ENCODE measurements at places on chromosomes 5 and 9.

DNA sequence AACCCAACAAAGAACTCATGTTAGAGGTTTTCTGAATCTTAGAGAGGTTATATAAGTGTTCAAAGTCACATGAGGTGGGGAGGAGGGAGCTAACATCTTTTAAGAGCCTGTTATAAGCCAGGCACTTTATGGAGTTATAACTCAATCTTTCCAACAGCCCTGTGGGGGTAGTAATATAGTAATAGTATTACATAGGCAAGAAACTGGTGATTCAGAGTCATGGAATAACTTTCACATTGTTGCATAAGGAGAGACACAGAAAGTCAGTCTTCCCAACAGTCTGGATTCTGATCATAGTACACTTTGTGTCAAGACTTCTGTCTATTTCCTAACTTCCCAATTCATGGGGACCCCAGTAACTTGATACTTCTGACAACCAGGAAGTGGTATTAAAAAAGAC is 89.2 kb downstream of the ACER2 start:
- H3K4me1 ChIP-seq, result peaks cover 3% of the 10 kb centered on the region
- peaks cover 28% of the 10 kb centered on the region for H3K27me3 ChIP-seq
- H3K27ac ChIP-seq, result no peak overlapping the region
- no peak for DNase-seq
- H3K4me3 ChIP-seq, result no peak overlapping the region
- no peaks in the 10 kb centered on the region for H3K36me3 ChIP-seq

DNA sequence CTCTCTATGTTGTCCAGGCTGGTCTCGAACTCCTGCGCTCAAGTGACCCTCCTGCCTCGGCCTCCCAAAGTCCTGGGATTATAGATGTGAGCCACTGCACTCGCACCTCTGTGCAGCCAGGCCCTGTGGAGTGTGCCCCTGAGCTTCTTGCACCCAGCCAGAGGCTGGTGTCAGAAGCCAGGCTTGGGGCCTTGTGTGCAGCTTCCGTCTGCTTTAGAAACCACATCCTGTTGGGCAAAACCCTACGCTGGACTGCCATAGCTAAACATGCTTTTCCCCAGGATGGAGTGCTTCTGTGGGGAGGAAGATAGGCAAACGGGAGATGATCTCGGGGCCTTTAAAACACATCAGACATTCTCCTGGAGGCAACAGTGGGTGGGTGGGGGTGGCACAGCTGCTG is 40.1 kb downstream of the PRRT1B start:
- no peaks in the 10 kb centered on the region for H3K27me3 ChIP-seq
- peaks cover 17% of the 10 kb centered on the region for H3K36me3 ChIP-seq
- no peak overlapping the region for H3K27ac ChIP-seq
- no peak for DNase-seq
- no peak overlapping the region for H3K4me3 ChIP-seq

GRCh38 chr5:170278611-170279458 is 18.7 kb downstream of the LCP2 start:
- H3K27ac ChIP-seq, result no peak overlapping the region
- peaks cover 8% of the 10 kb centered on the region for H3K4me1 ChIP-seq

DNA sequence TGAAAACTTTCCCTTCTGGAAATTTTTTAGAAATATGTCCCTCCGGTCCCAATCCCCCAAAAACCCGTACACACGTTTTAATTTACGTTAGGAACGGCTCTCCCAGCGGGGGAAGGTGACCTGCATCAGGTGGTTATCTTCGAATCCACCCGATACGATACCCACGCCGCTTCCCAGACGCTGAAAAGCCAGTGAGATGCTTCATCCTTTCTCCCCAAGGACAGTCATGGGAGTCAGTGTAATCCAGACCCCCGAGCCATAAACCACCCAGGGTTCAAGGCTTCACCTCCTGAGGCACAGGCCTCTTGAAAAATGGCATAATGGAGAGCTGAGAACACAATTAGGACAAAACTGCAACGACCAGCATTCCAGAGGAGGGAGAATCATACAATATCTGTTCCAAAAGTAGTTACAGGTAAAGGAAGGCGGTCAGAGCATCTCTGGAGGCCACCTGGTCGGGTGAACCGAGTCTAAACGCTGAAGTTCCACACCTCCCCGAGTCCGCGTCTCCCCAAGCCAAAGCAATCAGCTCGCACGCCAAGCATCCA is 857 bp downstream of the FAM169A start:
- H3K27me3 ChIP-seq, result peaks cover 26% of the 10 kb centered on the region
- H3K27ac ChIP-seq, result peak overlapping the region; percentile 99
- no peak for DNase-seq

DNA sequence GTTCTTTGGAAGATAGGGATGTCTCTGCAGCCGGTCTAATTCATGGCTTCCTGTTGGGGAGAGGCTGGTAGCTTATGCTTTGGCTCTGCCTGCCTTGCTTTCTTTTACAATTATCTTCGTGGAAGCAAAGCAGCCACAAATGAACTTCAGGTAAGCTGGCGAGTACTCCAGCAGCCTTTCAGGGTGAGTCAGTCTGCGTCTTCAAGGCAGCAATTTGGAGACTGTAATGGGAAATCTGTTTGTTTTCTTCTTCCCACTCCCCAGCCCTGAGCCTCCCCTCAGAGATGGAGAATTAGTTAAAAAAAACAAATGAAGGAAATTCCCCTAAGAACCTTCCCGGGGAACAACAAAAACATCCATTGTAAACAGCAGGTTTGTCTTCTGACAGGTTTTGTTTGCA is 100.1 kb downstream of the PSAT1 start:
- peaks cover 3% of the 10 kb centered on the region for H3K36me3 ChIP-seq
- H3K27me3 ChIP-seq, result peaks cover 9% of the 10 kb centered on the region
- no peak overlapping the region for H3K4me3 ChIP-seq
- peaks cover 10% of the 10 kb centered on the region for H3K4me1 ChIP-seq

DNA sequence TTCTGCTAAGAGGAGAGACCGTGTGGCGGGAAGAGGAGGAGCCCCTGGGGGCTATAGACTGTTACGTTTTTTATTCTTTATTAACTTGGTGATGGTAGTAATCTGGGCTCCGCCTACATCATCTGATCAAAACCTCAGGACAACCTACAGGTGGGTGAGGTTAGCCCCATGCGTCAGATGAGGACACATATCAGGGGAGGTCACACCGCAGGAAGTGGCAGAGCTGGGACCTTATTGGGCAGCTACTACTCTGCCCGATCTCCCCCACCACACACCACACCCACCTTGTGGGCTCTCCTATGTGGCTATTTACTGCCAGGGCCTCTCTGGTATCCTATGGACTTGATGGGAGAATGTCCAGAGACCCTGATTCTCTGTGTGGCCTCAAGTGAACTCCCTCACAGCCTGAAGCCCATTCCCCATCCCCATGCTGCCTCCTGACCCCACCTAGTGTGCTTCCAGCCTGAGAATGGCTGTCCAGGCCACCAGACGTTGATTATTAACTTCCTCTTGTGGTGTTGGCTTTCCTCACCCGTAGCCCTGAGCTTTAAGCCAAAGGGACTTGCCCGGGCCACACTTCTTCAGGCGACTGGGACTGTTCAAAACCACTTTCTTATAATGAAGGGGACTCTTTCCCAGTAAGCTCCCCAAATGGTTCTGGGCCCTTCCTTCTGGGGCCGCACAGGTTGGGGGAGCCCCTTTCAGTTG is 8.2 kb downstream of the UNC5A start:
- H3K4me3 ChIP-seq, result peak overlapping the region; percentile 50
- H3K27me3 ChIP-seq, result peaks cover 93% of the 10 kb centered on the region
- H3K4me1 ChIP-seq, result peaks cover 4% of the 10 kb centered on the region
- DNase-seq, result no peak

- peaks cover 16% of the 10 kb centered on the region for H3K4me1 ChIP-seq
- no peak overlapping the region for H3K4me3 ChIP-seq
Measured at GRCh38 chr5:168779333-168779732, 200.2 kb upstream of the PANK3 start.

DNA sequence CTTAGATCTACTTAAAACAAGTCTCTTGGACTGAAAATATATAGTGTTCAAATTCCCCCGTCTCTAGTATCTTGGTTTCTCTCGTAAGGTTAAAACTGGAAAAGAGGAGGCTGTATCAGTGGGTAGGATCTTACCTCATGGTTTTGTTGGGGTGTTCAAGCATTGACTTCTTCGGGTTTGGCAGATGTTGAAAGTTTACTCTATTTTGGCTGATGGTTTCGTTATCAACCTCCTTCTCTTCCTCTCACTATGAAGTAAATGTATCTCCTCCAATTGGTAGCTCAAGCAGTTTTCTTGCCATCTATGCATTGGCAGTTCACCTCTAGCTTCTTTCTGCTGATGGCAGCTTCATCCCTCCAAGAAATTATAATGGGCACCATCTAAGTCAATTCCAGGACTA is 506.5 kb upstream of the GRIN3A start:
- H3K36me3 ChIP-seq, result no peaks in the 10 kb centered on the region
- H3K27me3 ChIP-seq, result peaks cover 23% of the 10 kb centered on the region
- no peak overlapping the region for H3K4me3 ChIP-seq
- no peaks in the 10 kb centered on the region for H3K4me1 ChIP-seq
- H3K27ac ChIP-seq, result no peak overlapping the region

DNA sequence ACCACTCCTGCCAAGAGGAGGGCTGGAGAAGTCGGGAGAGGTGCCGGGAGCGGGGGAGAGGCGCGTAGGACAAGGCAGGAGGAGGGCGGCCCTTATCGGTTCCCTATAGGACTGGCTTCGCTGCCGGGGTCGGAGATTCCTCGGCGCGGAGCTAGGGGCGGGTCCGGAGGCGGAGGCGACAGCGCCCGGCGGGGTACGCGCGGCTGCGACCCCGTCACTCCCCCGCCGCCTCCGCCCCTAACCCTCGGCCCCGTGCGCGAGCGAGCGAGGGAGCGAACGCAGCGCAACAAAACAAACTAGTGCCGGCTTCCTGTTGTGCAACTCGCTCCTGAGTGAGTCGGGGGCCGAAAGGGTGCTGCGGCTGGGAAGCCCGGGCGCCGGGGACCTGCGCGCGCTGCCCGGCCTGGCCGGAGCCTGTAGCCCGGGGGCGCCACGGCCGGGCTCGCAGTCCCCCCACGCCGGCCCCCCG is 2.0 kb downstream of the GLIS3 start:
- no peaks in the 10 kb centered on the region for H3K36me3 ChIP-seq
- peaks cover 30% of the 10 kb centered on the region for H3K27me3 ChIP-seq
- peak overlapping the region; percentile 92 for H3K27ac ChIP-seq
- H3K4me1 ChIP-seq, result peaks cover 38% of the 10 kb centered on the region
